Endothelial cell (in vitro differentiated cells): ENCODE measurements at places on chromosomes 13 and 19.
A peak's percentile ranks its signal among the peaks of the same experiment; 100 is the strongest.

- H3K27me3 ChIP-seq: peaks cover 6% of the 10 kb centered on the region
- no peak overlapping the region for H3K4me3 ChIP-seq
- peaks cover 21% of the 10 kb centered on the region for H3K4me1 ChIP-seq
- no peak for DNase-seq
Observed at GRCh38 chr13:43880926-43881325, 1.2 kb downstream of the LACC1 start.

- no peak for DNase-seq
- no peaks in the 10 kb centered on the region for H3K27me3 ChIP-seq
- H3K27ac ChIP-seq: no peak overlapping the region
- H3K4me3 ChIP-seq: no peak overlapping the region
Observed at GRCh38 chr13:28031220-28031895, 42.9 kb upstream of the URAD start.

DNA sequence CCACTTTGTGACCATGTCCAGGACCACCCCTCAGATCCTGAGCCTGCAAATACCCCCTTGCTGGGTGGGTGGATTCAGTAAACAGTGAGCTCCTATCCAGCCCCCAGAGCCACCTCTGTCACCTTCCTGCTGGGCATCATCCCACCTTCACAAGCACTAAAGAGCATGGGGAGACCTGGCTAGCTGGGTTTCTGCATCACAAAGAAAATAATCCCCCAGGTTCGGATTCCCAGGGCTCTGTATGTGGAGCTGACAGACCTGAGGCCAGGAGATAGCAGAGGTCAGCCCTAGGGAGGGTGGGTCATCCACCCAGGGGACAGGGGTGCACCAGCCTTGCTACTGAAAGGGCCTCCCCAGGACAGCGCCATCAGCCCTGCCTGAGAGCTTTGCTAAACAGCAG, 7.7 kb upstream of the CEACAM7 start:
- peaks cover 4% of the 10 kb centered on the region for H3K4me1 ChIP-seq
- no peaks in the 10 kb centered on the region for H3K36me3 ChIP-seq
- no peak overlapping the region for H3K27ac ChIP-seq
- H3K4me3 ChIP-seq: no peak overlapping the region
- H3K27me3 ChIP-seq: peaks cover 6% of the 10 kb centered on the region
- DNase-seq: no peak

DNA sequence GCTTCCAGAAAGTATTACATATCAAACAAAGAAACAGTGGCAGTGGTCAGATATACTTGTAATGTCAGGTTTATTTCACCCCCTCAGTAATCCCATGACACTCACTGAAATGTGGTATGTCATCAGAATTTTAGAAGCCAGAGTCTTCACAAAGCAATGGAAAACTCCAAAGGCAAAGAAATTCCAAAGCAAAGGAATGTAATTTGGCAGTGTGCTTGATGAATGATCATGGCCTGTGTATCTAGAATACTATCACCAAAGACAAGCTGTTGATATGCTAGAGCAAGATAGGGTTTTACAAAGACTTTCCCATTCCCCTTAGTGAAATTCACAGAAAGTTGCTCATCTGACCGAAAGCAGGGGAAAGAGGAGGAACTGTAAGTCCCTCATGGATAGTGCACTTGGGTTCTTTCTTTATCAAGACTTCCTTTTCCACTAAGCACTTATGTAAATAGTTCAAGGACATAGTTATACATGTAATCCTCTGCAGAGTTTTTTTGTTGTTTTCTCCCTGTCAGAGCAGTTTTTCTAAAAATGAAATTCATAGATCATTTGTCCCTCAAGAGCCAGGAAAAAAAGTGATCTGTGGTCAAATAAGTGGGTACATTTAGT, 243.4 kb downstream of the NHLRC3 start:
- H3K27me3 ChIP-seq: no peaks in the 10 kb centered on the region
- no peak overlapping the region for H3K4me3 ChIP-seq
- no peak overlapping the region for H3K27ac ChIP-seq
- DNase-seq: no peak
- no peaks in the 10 kb centered on the region for H3K36me3 ChIP-seq
- peaks cover 10% of the 10 kb centered on the region for H3K4me1 ChIP-seq

GRCh38 chr13:20489185-20489820, 36.4 kb downstream of the CRYL1 start:
- no peaks in the 10 kb centered on the region for H3K36me3 ChIP-seq
- DNase-seq: no peak
- no peak overlapping the region for H3K27ac ChIP-seq
- peaks cover 8% of the 10 kb centered on the region for H3K27me3 ChIP-seq
- no peak overlapping the region for H3K4me3 ChIP-seq

- no peaks in the 10 kb centered on the region for H3K4me1 ChIP-seq
- H3K4me3 ChIP-seq: no peak overlapping the region
- peaks cover 9% of the 10 kb centered on the region for H3K27me3 ChIP-seq
- no peaks in the 10 kb centered on the region for H3K36me3 ChIP-seq
Observed at GRCh38 chr19:35879770-35880317, 11.5 kb downstream of the APLP1 start.

DNA sequence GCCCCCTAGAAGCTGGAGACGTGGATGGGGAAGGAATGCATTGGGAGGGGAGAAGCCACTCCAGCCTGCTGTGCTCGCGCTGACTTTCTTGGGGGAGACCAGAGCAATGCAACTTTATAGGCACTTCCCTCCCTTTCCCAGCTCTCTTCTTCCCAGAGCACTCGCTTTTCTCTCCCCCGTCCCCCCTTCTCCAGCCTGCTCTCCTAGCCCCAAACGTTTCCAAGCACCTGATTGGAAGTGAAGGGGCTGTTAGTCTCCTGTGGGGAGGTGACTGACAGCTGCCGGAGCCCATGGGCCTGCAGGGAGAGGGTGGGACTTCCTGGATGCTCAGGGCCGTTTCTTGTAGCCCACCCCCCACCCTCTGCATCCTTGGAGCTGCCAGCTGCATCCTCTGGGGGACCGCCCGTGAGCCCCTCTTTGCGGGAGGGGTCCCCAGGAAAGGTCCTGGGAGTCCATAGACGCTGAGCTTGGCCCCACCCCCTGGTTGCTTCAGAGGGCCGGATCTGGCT, 2.5 kb downstream of the HDGFL2 start:
- H3K27ac ChIP-seq: peak overlapping the region; percentile 52
- DNase-seq: peak; percentile 66
- H3K36me3 ChIP-seq: peaks cover 4% of the 10 kb centered on the region
- H3K4me3 ChIP-seq: peak overlapping the region; percentile 95
- peaks cover 19% of the 10 kb centered on the region for H3K4me1 ChIP-seq
- peaks cover 4% of the 10 kb centered on the region for H3K27me3 ChIP-seq

DNA sequence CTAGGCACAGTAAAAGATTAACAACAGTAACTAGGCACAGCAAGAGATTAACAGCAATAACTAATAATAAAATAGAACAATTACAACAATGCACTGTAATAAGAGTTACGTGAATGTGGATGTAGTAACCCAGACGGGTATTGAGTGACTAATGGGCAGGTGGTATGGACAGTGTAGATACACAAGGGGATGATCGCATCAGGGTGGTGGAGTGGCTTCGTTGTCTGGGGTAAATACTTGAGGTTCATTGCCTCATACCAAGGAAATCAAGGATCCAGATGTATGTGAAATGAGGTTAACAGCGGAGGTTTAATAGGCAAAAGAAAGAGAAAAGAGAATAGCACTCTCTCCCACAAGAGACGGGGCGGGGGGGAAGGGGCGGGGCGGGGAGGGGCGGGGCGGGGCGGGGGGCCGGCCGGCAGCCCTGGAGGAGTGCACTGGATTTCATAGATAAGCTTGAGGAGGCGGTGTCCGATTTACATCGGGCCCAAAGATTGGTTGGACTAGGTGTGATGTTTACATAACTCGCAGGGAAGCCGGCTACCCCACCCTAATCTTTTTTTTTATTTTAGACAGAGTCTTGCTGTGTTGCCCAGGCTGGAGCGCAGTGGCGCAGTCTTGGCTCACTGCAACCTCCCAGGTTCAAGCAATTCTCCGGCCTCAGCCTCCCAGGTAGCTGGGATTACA, 106.3 kb downstream of the KCTD15 start:
- H3K4me3 ChIP-seq: no peak overlapping the region
- peaks cover 51% of the 10 kb centered on the region for H3K4me1 ChIP-seq
- peaks cover 5% of the 10 kb centered on the region for H3K36me3 ChIP-seq

DNA sequence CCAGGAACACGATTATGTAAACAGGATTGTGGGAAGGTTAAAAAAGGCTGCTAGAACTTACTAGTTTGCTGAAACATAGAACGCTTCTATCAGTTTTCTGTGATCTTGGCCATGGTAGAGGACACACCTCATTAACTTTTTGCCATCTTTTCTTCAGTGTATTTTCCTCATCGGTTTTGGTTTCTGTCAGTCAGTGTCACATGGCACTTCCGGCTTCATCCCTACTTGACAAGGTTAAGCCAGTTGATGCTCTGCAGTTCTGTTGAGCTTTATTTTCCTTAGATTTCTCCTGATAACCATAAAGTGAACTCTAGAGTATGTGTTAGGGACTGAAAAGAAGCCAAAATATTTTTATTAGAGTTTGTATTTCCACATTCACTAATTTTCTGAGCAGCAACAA, 147.5 kb downstream of the NDFIP2 start:
- no peaks in the 10 kb centered on the region for H3K27me3 ChIP-seq
- no peak overlapping the region for H3K4me3 ChIP-seq
- H3K4me1 ChIP-seq: no peaks in the 10 kb centered on the region
- no peak for DNase-seq

GRCh38 chr13:85541476-85541875, 257.7 kb downstream of the SLITRK6 start:
- H3K27ac ChIP-seq: no peak overlapping the region
- H3K4me3 ChIP-seq: no peak overlapping the region
- no peaks in the 10 kb centered on the region for H3K36me3 ChIP-seq
- no peaks in the 10 kb centered on the region for H3K27me3 ChIP-seq
- no peak for DNase-seq
- peaks cover 5% of the 10 kb centered on the region for H3K4me1 ChIP-seq

- H3K4me1 ChIP-seq: no peaks in the 10 kb centered on the region
- H3K4me3 ChIP-seq: no peak overlapping the region
- H3K27me3 ChIP-seq: peaks cover 2% of the 10 kb centered on the region
Observed at GRCh38 chr13:45454204-45454603, 10.5 kb upstream of the COG3 start.

- no peak for DNase-seq
- no peak overlapping the region for H3K4me3 ChIP-seq
- no peaks in the 10 kb centered on the region for H3K4me1 ChIP-seq
- H3K27me3 ChIP-seq: peaks cover 3% of the 10 kb centered on the region
Observed at GRCh38 chr13:27500806-27501534, 50.6 kb upstream of the MTIF3 start.

- peaks cover 21% of the 10 kb centered on the region for H3K4me1 ChIP-seq
- no peak for DNase-seq
- H3K4me3 ChIP-seq: peak overlapping the region; percentile 96
Observed at GRCh38 chr19:16326401-16327168, 2.0 kb downstream of the KLF2 start.

GRCh38 chr13:98216135-98216565, 39.1 kb upstream of the RNF113B start:
- peaks cover 8% of the 10 kb centered on the region for H3K27me3 ChIP-seq
- DNase-seq: no peak
- H3K27ac ChIP-seq: no peak overlapping the region
- H3K4me3 ChIP-seq: no peak overlapping the region
